ENCODE measurements at places on chromosomes 6 and 20. TPM values are rescaled to one million over a fixed set of nuclear protein-coding genes. Genes with fewer than 3 reads are reported as not detected.
A peak's percentile ranks its signal among the peaks of the same experiment; 100 is the strongest.

SNTA1 gene
- 5.4 TPM for total RNA-seq

BMP7 gene
- total RNA-seq: not detected

SLC22A23 gene
- total RNA-seq: 59.3 TPM

CST4 gene
- not detected for total RNA-seq

DNA sequence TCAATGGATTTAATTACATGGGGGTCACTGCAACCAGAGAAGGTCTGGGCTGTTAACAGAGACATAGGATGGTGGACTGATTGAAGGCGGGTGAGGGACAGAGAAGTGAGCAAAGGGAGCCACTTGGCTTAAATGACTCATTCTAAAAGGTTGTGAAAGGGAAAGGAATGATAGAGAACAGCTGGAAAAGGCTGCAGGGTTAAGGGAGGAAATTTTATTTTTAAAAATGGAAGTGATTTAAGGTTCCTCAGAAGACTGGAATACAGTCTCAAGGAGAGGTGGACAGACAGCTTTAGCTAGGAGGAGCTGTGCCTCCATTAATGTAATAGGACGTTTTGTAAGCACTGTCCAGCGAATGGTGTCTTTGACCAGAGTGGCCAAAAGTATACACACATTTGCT is 46.7 kb downstream of the RGS17 start:
- no peak for DNase-seq

GRCh38 chr6:36577301-36577700 is 16.9 kb upstream of the SRSF3 start:
- no peak for DNase-seq

GRCh38 chr6:143157131-143157530 is 96.4 kb downstream of the AIG1 start:
- DNase-seq: no peak

- DNase-seq: no peak
These were observed 29.6 kb downstream of the PSMB1 start for GRCh38 chr6:170523256-170524171.

- DNase-seq: peak; percentile 37
These were observed 87.5 kb downstream of the MEI4 start for GRCh38 chr6:77740380-77740779.

- DNase-seq: peak; percentile 3
These were observed 49.4 kb upstream of the FYN start for GRCh38 chr6:111922454-111923297.

GRCh38 chr6:140824595-140824994 is 1308.1 kb upstream of the GJE1 start:
- no peak for DNase-seq

GRCh38 chr6:30007132-30007764 is 53.8 kb upstream of the POLR1H start:
- DNase-seq: no peak

GRCh38 chr6:3239110-3239830 is 11.8 kb upstream of the TUBB2B start:
- peak; percentile 21 for DNase-seq

DNA sequence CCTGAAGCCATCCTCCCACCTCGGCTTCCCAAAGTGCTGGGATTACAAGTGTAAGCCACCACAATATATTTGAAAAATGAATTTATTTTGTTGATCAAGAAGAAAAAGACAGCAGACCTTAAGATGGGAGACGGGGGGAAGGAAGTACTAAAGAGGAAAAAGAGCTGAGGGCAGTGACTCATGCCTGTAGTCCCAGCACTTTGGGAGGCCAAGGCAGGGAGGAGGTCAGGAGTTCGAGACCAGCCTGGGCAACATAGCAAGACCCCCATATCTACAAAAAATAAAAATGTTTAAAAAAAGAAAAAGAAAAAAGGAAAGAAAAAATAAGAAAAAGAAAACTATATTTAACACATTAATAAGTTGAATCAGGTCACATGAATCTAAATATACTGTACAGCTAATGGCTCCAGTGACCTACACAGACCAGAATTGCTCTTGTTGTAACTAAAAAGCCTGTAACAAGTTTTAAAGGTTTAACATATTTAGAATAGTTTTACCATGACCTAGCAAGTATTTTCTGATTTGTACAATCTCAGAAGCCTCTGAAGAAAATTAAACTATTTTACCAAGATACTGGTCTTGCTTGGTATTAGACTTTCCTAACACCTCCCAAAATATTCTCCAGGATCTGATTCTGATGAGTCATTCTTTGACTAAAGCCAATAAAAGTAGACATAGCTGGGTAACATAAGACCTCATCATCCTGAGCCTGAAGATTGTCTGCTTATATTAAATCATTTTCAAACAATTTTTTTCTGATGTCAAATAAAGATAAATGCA is 4.3 kb upstream of the AKIRIN2 start:
- no peak for DNase-seq

DNA sequence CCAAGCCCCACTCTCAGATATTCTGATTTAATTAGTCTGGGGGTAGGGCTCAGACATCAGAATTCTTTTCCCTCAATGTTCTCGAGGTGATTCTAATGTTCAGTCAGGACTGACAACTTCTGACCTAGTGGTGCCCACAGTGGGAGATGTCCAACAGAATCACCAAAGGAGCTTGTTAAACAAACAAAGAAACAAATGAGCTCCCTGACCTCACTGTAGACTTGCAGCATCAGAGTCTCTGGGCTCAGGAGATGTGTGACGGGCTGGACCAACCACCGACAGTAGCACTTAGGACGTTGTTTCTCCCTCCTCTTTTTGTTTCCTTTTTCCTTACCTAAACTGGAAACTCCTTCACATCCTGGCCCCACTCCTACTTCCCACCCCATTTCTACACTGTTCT is 49.3 kb downstream of the CLIC5 start:
- DNase-seq: no peak

DNA sequence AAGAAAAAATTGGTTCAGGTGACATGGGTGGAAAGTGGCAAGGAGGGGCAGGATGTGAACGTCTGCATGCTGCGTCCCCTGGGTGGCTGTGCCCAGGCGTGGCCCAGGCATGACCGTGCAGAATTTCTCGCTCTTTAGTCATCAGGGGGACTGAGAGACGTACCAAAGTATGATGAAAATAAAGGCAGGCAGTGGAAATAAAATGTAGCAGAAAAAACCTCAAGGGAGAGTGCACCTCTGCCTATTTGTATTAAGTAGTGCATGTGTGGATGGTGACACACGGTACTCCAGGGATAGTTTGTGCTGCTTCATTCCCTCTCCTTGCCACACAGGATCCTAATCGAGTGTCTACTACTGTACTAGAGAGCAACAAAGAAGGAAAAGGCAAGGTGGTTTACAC is 81.1 kb downstream of the ATP9A start:
- DNase-seq: peak; percentile 11

- DNase-seq: no peak
These were observed 147.0 kb downstream of the CDH26 start for GRCh38 chr20:60104993-60105803.

GRCh38 chr20:20608041-20608440 is 104.4 kb downstream of the RALGAPA2 start:
- DNase-seq: no peak

DNA sequence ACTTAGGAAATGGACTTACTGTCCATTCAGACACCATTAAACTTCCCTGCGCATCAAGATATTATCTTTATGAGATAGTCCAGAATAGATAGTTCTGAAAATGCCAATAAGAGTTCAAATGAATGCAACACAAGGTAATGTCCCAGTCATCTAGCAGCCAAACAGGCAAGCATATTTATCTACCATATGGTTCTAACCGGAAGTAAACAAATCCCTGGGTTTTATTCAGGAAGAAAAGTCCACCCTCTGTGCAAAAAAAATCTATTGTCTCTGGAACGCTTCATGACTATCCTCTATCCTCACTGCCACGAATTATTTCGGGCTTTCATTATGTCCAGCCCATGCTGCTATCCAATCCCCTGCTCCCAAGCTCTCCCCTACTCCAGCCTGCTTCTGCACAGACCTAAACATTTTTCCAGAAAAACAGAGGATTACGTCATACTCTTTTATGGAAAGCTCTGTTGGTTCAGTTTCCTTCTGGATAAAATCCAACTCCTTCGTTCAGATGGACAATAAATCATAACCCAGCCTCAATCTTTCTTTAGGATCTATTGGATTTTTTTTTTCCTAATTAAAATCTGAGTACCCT is 11.4 kb downstream of the PPIL6 start:
- DNase-seq: peak; percentile 86

GRCh38 chr20:53769041-53769440 is 175.4 kb upstream of the ZNF217 start:
- DNase-seq: no peak

DNA sequence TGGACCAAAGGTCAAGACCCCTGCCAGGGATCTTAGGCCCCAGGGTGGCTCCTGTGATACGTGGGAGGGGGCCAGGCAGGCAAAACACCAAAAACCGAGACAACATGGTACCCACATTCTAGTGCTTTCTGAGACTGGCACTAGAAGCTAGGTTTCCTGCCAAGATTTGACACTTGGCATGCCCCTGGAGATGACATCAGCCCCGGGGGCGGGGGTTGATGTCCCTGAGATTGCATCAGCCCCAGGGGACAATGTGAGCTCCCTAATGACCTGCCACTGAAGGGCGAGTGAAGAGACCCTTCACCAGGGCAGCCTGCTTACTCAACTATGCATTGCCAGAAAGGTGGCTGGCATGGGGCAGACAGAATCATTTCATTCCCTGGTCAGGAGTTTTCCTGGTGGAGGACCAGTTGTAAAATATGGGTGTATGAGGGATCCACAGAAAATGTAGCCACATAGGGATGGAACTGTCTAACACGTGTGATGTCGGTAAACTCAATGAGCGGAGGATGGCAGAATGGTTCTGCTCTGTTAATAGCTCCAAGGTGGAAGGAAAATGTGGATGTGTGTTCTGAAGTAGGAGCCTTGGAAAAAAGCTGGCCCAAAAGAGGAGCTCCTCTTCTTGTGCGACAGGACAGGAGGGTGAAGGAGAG is 219.7 kb downstream of the UNC5CL start:
- no peak for DNase-seq

DNA sequence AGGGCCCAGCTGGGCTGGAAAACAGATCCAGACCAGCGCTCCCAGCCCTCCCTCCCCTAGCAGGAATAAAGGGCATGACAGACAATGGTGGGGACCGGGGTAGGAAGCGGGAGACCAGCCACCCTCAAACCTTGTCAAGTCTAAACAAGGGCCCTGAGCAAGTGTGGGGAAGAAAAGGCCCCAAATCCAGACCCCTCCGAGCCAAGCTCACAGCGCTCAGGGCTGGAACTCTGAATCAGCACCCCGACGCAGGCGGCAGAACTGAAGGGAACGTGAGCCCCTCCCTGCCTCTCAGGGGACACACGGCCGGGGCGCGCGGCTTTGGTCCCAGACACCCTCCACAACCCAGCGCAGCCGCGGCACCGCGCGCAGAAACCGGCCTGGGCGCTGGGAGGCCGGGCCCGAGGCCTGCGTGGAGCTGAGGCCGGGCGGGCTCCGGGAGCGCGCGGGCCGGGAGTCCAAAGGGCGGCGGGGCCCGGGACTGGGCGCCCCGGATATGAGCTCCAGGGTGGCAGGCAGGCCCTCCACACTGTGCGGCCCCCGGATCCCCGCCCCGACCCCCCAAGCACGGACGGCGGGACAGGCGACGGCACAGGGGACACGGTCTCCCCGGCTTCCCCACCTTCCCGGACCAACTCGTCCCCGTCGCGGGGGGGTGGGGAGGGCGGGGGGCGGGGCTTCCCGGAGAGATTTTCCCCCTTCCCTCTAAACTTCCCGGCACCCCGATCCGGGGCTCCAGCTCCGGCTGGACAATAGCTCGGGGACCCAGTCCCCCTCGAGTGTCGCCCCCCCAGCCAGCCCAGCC is 641 bp downstream of the TEAD3 start:
- no peak for DNase-seq

GRCh38 chr20:58197185-58197469 is 31.3 kb downstream of the ANKRD60 start:
- DNase-seq: no peak

DNA sequence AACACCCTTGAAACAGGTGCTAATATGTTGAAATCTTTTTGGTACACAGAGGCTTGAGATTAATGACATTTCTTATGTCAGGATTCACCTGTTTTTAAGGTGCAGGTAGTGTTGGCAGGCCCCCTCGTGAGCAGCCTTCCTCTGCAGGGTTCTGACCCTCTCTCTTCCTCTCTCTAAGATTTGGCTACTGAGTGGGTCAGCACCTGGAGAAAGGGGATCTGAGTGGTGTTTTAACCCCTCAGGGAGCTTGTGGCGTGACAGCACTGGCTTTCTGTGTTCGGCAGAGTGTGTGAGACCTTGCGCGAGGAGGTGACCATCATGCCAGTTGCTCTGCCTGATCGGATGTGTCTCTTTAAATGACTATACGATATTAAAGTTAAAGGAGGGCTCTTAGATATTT is 37.1 kb downstream of the HIVEP1 start:
- no peak for DNase-seq

All from lung microvascular endothelial cell (primary cell).